Stimulated activated CD8-positive, alpha-beta memory T cell treated with anti-CD3 and anti-CD28 coated beads, Interleukin-7, amount 100 ng/mL, for 48 hours (primary cell): ENCODE measurements at places on chromosomes 4 and X.
A peak's percentile ranks its signal among the peaks of the same experiment; 100 is the strongest.

DNA sequence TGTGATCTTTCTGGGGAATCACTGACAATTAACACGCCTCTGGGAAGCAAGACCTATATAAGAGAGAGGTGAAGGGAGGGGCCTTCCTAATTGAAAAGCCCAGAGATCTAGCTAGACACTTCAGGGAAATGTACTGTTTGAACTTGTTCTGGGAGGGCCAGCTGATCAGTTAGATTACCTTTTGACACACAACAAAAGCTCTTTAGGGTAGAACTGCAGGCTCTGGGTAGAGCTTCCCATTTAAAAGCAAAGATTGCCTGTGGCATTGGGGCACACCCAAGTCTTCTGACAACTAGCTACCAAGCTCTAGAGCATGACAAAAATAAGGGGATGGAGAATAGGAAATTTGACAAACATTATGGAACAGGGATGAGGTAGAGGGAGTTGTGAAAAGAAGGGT, 26.3 kb downstream of the AREG start:
- DNase-seq, result no peak

DNA sequence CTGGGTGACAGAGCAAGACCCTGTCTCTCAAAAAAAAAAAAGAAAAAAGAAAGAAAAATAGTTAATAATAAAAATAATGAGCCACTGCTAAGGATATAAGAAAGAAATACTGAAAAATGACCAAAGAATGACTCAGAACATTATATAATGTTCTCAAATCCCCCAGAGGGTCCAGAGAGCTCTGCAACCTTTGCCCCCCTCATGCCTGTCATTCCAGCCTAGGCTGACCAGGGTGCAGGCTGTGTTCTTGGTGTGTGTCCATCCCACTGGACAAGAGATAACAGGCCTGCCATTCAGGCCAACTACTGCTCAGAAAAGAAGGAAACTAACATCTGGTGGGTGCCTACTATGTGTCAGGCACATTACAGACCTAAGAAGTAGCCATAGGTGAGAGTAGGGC, 72.7 kb upstream of the EDNRA start:
- DNase-seq, result no peak

DNA sequence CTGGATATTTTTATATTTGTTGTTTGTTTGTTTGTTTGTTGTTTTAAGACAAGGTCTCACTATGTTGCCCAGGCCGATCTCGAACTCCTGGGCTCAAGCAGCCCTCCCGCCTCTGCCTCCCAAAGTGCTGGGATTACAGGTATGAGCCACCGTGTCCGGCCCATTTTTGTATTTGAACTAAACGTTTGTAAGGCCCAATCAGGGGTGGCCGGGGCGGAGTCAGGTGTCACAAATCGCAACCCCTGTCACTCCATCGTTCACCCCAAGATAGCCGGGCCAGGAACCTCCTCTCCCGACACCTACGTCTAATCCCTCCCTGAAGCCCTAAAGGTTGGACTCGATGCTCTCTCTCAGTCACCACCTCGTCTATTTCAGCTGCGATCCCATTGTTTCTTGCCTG, 722 bp upstream of the EFHC2 start:
- peak; percentile 30 for DNase-seq

GRCh38 chr4:120155287-120155686, 88.6 kb upstream of the MAD2L1 start:
- no peak for DNase-seq
